Left hindlimb (tissue), 1 donor: ENCODE measurements at places on chromosomes 12 and 14.

DNA sequence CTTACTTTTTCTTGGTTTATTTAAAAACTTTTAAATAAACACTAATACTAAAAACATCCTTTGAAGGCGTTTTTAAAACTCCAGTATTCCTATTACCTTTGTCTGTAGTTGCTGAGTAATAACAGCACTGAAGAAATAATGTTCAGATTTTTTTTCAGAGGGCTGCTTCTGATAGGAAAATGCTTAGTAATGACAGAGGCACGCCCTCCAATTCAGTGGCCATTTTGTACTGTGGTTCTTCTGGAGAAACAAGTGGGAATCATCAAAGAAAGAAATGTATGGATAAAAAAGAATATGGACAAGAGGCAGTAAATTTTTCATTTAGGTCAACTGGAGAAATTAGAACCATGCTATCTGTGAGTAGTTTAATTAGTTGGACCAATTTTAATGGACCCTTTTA lies 13.6 kb downstream of the VEZT start:
- DNase-seq: no peak

GRCh38 chr12:5806371-5807089 lies 138.5 kb downstream of the ANO2 start:
- no peak for DNase-seq

DNA sequence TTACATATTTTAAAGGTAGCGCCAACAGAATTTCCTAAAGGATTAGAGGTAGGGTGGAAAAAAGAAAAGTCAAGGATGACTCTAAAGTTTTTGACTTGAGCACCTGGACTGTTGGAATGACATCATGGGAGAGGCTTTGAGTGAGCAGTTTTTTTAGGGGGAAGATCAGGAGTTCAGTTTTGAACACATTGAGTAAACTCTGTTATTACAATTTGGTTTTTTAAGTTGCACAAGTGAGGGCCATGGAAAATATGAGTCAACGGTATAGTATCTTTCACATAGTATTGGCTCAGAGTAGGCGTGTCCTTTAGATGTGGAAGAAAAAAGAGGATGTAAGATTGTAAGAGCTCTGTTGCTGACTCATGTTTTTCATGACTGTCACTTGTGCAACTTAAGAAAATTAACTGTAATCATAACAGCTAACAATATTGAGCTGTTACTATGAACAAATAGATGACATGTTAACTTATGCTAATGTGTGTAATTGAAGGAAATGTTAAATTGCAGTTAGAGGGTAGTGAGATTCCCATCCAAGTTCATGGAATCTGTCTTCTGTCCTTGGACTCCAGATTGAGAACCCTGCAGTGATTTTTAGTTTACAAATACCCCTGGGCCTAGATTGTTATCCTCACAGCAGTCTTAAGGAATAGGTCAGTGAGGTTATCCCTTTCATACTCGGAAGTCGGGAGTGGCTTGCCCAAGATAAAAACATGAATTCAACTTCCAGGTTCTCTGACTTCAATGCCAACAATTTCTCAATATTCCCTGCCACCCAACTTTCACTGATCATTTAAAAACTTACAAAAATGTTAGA lies 48.2 kb upstream of the ATP2B1 start:
- no peak for DNase-seq

DNA sequence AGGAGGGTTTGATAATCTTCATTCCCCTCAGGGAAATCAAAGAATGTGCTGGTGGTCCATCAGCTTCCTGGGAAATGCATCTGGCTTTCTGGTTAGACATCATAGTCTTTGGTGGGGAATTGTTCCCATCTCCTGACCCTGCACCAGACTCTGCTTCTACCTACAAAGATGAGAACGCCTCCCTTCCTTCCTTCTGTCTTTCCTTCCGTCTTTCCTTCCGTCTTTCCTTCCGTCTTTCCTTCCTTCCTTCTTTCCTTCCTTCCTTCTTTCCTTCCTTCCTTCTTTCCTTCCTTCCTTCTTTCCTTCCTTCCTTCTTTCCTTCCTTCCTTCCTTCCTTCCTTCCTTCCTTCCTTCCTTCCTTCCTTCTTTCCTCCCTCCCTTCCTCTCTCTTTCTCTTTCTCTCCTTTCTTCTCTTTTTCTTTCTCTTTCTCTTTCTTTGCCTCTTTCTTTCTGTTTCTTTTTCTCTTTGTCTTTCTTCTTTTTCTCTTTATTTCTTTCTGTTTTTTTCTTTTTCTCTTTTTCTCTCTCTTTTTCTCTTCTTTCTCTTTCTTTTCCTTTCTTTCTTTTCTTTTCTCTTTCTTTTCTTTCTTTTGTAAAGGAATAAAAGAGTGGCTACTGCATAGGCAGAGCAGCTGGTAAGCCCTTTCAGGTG lies 189.0 kb upstream of the ARHGAP5 start:
- DNase-seq: no peak

GRCh38 chr12:90390947-90391346 lies 564.0 kb downstream of the CCER1 start:
- no peak for DNase-seq

GRCh38 chr14:69999261-69999674 lies 120.1 kb downstream of the SMOC1 start:
- no peak for DNase-seq

DNA sequence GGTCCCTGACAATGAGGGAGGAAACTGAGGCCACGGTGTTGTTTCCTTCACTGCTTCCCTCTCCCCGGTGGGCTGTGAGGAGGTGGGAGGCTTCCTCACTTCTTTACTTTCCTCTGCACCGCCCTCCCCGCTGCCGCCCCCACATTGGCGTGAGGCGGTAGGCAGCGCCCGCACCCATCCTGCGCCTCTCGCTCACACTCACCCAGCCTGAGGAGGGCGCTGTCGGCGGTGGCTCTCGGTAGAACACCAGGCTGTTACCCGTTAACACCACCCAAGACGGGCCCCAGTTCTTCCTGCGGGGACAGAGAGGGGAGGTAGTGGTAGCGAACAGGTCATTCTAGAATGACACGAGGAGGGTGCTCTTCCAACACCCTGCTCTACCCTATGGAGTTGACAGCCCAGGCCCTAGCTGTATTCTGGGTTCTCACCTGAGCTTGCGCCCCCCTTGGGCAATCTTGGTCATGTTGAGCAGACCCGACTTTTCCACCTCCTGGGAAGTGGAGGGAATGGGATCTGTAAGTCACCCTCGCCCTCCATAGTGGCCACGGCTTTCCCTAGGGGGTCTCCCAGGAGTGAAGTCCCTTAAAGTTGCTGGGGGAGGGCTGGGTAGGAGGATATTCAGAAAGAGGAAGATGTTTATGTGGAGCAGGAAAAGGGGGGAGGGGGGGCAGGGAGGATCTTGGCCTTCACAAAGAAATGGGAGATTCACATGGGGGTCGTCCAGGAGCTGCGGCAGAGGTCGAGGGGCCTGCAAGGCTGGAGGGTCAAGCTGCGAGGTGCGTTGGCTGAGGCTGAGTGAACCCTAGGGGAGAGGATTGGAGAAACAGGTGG lies 3.3 kb downstream of the ARHGAP9 start:
- peak; percentile 32 for DNase-seq

DNA sequence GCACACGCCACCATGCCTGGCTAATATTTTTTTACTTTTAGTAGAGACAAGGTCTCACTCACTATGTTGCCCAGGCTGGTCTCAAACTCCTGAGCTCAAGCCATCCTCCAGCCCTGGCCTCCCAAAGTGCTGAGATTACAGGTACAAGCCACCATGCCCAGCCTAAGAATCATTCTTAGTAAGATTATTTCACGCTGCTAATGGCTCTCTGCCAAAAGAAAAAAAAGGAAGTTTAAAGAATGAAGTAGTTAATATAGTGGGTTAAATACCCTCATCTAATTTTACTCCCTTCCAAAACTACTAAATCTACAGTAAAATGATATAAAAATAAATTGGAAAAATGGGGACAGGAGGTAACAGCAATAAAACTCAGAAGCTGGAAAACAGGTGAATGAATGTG lies 2.6 kb downstream of the ETFRF1 start:
- DNase-seq: no peak

- DNase-seq: no peak
Measured at GRCh38 chr14:21825149-21825743, 151.6 kb upstream of the OR4E1 start.

- no peak for DNase-seq
Measured at GRCh38 chr12:69131077-69131476, 108.3 kb upstream of the CPSF6 start.

DNA sequence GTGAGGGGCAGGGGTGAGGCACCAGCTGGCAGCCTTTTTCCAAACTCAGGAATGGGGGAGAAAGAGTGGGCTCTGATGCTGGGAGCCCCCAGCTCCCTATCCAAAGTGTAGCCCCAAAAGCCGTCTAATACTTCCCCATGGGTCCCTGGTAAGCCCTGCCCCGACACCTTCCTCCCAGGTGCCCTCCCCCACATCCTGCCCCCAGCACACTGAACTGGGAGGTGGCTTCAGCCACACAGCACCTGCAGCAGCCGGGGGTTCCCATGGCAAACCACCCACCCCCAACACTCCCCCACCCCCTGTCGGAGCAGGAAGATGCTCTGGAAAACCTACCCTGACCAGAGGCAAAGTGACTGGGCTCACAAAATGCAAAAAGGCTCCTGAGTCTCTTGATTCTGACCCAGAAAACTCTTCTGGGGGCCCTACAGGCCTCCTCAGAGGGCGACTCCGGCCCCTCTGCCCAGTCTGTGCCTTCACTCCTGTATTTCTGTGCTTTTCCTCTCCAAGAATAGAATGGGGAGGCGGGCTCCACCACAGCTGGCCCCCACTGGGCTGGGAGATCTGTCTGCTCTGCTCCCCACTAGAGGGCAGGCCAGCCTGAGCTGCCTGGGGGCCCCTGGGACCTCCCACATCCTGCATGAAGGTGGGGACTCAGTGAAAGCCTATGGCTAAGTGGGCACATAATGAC lies 81.6 kb downstream of the ITPK1 start:
- DNase-seq: no peak

DNA sequence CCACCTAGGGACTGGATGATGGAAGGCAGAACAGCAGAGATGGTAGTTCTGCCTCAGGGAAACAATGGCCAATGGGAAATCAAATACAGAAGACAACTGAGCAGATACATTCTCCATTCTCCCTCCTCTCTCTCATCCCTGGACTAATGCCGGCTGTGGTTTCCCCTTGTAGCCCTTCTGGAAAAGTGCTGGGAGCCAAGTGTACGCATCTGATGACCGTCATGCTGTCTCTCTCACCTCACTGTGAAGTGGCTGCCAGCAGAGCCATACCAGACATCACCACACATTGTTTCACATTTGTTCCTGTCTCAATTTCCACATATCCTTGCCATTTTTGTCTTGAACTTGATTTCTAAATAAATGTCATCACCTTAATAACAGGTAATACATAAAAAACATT lies 3.1 kb downstream of the TAS2R46 start:
- no peak for DNase-seq

GRCh38 chr12:54428050-54429013 lies 9.3 kb upstream of the ITGA5 start:
- peak; percentile 52 for DNase-seq

GRCh38 chr14:97432586-97432985 lies 635.4 kb downstream of the VRK1 start:
- DNase-seq: no peak
